MV-4-11 (cell line): ENCODE measurements at places on chromosomes 16 and 17.

GRCh38 chr17:3995067-3995466 is 30.8 kb upstream of the ATP2A3 start:
- no peak for DNase-seq

- no peak for DNase-seq
These were observed 2.8 kb upstream of the MSI2 start for GRCh38 chr17:57253362-57254065.

- no peak for DNase-seq
These were observed 26.0 kb downstream of the FCSK start for GRCh38 chr16:70480127-70481105.

GRCh38 chr16:82331974-82332750 is 162.1 kb upstream of the MPHOSPH6 start:
- no peak for DNase-seq

- DNase-seq: no peak
These were observed 4.8 kb downstream of the B9D1 start for GRCh38 chr17:19357761-19358160.

DNA sequence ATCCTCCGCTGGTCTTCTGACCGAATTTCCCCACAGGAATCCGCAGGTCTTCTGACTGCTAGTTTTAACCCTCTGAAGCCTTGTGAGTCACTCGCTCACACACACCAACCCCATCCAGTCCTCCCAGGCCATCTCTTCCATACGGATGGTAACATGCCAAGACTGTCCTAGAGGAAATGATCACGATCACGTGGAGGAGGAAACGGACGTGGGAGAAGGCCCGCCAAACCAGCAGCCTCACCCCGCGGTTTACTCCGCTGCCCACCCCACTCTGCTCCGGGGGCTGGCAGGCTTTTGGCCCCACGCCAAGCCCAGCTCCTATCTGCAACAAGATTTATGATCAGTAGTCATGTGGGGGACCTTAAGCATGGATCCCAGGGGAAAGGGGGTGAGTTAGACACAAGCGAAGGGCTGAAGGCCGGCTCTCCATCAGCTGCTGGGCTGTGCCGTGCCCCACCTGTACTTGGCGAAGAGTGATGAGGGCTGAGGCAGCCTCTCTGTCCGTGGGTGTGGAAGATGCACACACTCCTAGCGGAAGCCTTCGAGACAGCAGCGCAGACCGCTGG is 1.5 kb upstream of the FAAP100 start:
- DNase-seq: peak; percentile 65

- DNase-seq: no peak
These were observed 12.1 kb downstream of the MGAT5B start for GRCh38 chr17:76880268-76880667.

DNA sequence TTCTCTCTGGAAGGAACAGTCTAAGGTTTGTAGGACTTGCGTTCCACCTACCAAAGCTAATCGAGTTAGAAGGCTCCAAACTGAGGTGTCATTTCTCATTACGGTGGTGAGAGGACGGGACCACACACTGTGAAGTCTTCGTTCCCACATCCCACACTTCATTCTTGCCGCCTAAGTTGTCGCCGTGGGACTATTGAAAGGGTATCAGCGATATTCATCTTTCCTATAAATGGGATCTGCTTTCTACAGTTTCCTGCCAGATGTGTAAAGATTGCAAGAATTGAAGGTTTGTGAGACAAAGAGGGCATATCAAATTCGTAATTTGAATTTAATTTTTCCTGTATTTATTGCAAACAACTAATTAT is 608 bp upstream of the TRIM37 start:
- DNase-seq: no peak

DNA sequence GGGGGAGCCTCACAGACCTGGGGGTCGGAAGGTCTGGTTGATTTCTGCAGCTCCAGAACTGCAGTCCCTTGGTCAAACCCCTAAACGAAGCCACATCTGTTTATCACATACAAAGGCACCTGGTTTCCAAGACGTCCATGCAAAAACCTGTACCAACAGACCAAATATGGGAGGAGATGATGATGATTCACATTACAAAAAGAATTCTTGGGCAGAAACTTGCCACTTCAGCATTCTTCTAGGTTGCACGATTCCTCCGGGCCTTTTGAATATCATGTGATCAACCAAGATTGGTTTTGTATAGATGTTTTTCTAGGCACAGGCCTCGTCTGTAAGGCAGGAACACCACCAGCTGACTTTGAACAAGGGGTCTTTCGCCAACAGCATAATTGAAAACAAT is 466.3 kb downstream of the SOX9 start:
- DNase-seq: no peak

GRCh38 chr17:57001541-57001940 is 23.6 kb downstream of the SCPEP1 start:
- DNase-seq: no peak

- peak; percentile 58 for DNase-seq
These were observed 5.2 kb upstream of the GRIN2C start for GRCh38 chr17:74864866-74865395.

DNA sequence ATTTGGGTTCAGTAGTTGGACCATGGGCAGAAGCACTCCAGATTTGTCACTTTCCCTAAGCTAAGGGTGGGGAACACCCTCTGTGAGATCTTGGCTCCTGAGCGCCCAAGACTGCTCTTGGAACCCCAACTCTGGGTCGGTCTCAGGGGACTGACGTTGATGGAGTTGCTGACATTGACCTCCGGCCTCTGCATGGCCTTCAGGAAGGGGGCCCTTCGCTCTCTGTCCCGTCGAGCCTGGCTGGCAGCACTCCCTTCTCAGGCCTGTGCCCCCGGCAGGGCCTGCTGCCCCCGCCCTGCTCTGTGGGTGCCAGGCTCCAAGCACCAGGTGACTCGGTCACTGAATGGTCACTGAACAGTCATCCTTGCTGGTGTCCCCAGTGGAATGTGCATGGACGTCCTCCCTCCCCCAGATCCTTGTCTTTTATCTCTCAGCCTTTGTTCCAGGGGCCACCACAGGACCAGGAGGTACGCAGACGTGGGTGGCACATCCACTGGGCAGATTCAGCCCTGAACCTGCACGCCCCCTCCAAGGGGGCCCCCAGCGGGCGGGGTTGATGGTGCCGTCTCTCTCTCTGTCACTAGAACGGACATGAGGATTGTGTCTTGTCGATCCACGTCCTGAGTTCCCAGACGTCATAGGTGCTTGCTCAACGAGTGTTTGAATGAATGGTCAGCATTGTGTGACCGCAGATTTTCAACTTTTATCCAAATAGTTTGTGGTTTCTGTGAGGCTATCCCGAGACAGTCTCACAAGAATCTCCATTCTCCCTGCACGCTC is 314.5 kb downstream of the SEC14L1 start:
- no peak for DNase-seq

GRCh38 chr17:17128476-17129075 is 77.6 kb downstream of the PLD6 start:
- DNase-seq: no peak

- no peak for DNase-seq
These were observed 116.1 kb upstream of the MYOCD start for GRCh38 chr17:12549499-12550041.

DNA sequence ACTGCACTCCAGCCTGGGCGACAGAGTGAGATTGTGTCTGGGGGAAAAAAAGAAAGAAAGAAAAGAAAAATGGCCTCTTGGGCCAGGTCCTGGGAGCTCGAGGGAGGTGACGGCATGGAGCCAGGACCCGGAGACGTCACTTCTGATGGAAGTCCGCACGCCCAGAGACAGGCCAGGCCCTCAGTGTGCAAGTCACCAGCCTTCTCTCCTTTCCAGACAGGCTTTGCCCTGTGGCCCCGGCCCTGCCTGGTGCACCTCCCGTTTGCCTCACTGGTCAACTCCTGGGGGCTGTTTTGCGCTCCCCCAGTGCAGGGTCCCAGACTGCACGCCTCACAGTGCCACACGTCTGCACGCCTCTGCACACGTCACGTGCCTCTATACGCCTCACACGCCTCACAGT is 44.1 kb downstream of the CBFA2T3 start:
- no peak for DNase-seq

DNA sequence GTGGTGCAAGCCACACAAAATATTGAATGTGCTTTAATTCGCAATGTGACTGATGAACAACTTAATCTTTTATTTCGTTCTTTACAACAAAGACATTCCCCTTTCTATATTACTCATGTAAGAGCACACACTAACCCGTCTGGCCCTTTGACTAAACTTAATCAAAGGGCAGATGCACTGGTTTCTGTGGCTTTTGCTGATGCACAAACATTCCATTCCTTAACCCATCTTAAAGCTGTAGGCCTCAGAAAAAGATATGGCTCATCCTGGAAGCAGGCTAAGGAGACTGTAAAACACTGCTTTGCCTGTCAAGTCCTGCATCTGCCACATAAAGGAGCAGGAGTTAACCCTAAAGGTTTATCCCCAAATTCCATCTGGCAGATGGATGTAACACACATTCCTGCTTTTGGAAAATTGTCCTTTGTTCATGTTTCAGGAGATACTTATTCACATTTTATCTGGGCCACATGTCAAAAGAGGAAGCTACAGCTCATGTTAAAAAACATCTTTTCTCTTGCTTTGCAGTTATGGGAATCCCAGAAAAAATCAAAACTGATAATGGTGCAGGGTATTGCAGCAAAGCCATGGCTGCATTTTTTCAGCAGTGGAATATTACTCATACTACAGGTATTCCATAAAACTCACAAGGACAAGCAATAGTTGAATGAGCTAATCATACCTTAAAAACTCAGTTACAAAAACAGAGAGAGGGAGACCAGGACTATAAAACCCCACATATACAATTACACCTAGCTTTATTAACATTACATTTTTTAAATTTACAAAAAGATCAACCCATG is 137.2 kb downstream of the AHSP start:
- no peak for DNase-seq

DNA sequence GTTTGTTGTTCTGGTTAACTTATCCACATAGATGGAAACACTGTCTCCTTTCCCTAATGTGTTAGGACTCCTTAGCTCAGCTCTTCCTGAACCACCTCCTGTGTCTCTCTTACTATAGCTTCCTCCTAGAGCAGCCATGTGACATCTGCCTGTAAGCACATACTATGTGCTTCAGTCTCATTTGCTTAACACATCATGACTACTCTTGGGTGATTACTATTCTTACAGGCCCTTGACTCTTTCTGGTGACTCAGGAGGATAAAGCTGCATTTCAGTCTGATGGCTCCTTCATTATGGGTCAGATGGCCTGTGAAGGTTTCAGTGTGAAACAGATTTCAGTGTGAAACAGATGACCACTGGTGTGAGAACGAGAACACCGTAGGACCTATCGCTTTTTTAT is 320 bp upstream of the KRTAP4-2 start:
- DNase-seq: peak; percentile 19

- no peak for DNase-seq
These were observed 285.2 kb upstream of the ELAC2 start for GRCh38 chr17:13302983-13303382.

- DNase-seq: no peak
These were observed 14.6 kb upstream of the CNGB1 start for GRCh38 chr16:57985204-57986181.

- DNase-seq: no peak
These were observed 62.5 kb upstream of the NFAT5 start for GRCh38 chr16:69503244-69503643.

DNA sequence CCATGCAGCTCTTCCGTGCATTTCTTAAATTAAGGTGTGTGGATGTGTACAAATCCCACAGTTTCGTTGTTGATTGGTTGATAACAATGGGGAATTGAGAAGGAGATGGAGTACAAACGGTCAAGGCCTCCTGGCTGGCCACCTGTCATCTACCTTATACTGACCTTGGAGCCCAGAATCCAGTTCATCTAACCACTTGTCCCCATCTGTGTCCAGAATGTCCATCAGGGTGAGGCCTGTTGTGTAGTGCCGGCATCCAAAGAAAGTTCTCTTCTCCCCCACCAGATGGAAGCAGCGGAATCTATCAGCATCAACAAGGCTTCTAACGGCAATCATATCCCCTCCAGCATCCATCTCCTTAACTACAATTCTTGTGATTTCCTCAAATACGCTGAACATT is 1.5 kb downstream of the GSDMB start:
- no peak for DNase-seq

GRCh38 chr16:75250809-75251279 is 580 bp downstream of the BCAR1 start:
- DNase-seq: no peak

GRCh38 chr16:27737513-27737912 is 187.6 kb downstream of the KATNIP start:
- DNase-seq: no peak

GRCh38 chr17:81513372-81513752 is 763 bp upstream of the ACTG1 start:
- DNase-seq: no peak

DNA sequence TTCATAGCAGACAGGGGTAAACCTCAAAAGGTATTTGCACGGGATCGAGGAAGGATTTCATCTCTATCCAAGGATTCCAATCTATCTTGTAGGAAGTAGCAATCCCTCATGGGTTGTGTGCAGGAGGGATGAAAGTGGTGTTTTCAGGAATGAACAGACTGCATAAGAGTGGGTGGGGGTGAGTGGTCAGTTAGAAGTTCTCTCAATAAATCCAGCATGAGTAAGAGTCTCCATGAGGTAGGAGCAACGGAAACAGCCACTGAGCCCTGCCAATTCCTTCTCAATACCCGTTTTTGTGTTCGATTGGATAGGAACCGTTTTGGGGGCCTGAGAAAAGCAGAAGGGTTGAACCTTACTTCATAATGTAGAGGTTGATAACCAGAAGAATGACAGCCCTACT is 375.6 kb downstream of the SOX9 start:
- no peak for DNase-seq
